ENCODE measurements at places on chromosomes 11 and 22. TPM values are rescaled to one million over a fixed set of nuclear protein-coding genes. Genes with fewer than 3 reads are reported as not detected.
A peak's percentile ranks its signal among the peaks of the same experiment; 100 is the strongest.

DEFB131B gene
- not detected for total RNA-seq

DNA sequence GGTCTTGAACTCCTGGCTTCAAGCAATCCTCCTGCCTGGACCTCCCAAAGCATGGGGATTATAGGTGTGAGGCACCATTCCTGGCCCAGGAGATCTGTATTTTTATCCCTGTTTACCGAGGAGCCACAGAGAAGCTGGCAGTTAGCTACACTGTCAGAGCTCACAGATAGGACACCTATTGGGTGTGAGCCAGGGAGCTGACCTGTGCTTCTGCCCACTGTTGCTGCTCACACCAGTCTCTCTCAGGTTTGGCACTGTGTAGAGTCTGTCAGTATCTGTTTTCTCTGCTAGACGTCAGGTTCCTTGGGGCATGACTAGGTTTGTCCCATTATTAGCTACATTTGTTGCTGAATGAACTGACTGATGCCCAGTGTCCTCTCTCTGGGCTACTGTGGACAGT is 17.5 kb downstream of the PPP6R2 start:
- DNase-seq: no peak

DNA sequence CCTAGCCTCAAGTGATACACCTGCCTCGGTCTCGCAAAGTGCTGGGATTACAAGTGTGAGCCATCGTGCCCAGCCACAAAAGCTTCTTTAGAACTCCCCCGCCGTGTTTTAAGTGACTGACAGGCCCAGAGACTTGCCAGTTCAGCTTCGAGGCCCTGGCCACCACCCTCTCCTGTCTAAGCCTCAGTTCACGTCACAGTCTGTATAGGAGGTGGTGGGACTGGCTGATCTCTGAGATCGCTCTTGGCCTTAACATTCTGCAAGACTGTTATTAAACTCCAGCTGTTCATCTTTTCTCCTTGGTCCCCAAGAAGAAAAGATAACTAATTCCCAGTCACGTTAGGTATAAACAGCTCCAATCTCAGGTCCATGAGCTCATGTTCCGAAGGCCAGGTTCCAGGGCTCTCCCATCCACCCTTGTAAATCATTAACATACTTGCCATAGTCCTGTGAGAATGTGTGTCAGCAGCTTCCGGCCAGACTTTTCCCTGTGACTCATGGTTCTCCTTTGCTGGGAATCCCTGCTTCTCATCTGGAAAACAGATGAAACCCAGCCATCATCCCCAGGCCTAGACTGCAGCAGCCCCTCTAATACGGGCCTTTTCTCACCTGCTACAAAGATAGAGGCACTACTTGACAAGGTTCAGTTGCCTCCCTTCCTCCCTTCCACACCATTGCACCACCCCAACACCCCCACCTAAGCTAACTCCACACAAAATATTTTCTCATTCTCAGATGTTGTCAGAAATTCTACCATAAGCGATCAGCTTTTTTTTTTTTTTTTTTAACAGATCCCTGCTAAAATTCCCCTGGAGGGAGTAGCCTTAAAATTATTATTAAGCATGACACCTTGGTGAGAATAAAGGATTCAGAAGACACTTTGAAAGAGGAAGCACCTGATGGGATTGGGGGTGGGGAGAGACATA is 5.6 kb upstream of the KIAA0930 start:
- no peak for DNase-seq

DNA sequence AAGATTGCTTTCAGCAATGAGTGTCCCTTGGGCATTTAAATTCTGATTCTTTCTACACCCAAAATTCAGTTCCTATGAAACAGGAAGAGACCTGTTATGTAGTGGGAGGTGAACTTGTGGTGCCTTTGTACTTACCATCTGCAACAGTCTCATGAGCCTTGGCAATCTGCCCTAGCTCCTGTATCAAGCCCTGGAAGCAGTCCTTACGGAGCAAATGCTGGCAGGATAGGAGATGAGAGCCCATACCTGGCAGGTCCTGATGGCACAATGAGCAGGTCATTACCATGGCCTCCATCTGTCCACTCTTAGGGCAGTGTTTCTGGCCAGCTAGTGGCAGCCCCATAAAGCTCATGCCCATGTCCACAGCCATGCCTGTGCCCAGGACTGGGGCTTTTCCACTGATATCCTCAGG is 10.8 kb downstream of the TRIM66 start:
- no peak for DNase-seq

PIWIL4 gene
- total RNA-seq: 0.66 TPM

DNA sequence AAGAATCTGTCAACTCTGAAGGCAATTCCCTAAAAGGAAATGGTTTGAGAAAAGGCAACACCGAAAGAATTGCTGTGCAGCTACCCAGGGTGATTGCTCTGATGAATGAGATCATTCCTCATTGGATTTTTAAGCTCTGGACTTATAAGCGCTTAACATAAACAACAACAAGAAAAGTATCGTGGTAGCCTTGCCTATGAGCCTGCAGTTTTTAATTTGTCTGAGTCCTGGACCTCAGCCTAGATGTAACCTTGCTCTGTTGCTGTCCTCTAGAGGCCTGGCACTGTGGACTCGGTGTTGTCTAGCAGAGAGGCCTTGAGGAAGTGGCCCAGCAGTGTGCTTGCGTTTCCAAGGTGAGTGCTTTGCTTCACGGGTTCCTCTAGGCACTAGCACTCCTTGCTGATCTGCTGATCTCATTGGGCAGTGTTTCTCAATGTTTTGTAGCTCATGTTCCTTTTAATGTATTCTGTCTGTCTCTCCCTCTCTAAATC is 20.4 kb downstream of the CCDC81 start:
- peak; percentile 46 for DNase-seq

DNA sequence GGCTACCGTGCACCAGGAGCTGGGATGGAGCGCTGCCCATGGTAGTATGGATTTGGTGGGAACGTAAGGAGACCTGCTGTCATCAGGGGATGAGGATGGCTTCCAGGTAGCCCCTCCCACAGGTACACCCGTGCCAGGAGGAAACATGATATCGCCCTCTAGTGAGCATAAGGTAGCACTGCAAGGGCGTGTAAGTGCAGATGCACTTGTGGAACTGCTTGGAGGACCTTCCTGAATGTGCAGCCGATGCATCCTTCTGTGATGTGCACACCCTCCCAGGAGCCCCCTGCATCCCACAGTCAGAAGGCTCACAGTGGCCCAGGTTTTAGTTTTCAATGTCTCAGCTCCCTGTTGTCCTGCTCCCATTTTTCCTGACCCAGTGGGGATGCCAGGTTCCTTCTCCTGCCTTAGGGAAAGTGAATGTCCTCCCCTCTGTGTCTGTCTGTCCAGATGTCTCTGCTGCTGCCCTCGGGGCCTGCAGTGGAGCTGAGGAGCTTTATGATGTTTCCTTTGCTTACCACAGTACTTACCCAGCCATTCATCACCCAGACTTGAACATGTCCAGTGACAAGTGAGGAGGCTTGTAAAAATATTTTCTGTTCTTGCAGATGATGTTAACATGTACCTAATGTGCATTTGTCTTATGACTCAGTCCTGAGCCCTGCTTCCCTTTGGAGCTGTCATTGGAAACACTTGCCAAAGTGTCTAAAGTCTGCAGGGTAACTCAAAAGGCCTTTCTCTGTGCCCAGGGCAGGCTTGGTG is 49.2 kb downstream of the DBX1 start:
- peak; percentile 93 for DNase-seq

OR4D9 gene
- not detected for total RNA-seq

DNA sequence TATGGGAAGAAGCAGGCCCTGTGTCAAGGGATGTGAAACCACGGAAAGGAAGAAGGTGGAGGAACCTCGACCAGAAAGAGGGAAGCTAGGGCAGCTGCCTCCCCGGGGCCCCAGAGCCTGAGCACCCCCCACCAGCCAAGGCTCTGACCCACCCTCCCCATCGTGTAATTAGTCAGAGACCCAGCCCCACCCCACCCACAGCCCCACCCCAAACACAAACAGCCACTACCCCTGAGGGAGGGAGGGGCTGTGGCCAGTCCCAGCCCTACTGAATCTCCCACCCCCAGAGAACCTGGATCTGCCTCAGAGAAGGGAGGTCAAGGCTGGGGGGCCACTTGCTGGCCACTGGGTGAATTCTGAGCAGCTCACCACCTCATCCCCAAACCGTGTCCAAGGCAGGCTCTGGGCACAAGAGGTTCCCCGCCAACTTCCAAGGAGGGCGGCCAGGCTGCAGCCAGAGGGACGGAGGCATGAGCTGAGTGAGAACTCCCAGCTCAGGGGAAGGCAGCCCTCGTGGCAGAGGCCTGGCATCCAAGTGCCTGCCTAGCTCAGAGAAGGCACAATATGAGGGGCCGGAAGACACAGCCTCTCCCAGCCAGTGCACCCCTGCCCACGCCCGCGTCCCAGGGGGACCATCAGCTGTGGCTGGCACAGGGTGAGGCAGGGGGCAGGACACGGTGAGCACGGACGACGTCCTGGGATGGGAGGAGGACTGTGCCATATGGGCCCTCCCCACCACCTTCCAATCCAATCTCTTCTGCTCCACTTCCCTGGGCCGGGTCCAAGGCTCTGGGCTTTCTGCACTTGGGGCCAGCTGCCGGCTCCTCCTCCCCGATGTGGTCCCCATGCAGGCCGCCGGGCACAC is 2.7 kb downstream of the PLXNB2 start:
- no peak for DNase-seq
